Hematopoietic multipotent progenitor cell treated with erythropoietin and hydrocortisone succinate and interleukin-3 and kit ligand, for 15 days (in vitro differentiated cells): ENCODE measurements at places on chromosomes 7 and 10.

DNA sequence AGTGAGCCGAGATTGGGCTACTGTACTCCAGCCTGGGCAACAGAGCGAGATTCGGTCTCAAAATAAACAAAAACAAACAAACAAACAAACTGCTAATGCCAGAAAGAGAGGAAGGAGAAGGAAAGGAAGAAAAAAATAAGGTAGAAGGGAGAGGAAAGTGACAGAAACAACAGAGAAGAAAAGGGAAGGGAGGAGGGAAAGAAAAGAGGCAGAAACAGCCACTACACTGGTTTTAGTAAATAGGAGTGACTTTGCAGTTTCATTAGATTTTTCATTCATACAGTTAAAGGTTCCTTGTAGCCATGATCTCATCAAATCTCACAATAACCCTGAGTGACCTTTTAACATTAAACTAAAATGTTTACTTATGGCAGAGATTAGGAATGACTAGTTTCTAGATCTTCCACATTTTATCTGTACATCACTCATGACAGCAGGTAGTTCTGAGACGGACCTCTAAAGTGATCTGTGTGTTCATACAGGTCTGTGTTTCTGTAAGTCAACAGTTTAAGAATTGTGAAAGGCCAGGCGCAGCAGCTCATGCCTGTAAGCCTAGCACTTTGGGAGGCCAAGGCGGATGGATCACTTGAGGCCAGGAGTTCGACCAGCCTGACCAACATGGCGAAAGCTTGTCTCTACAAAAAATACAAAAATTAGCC lies 191.3 kb upstream of the KLF14 start:
- peak; percentile 25 for DNase-seq

DNA sequence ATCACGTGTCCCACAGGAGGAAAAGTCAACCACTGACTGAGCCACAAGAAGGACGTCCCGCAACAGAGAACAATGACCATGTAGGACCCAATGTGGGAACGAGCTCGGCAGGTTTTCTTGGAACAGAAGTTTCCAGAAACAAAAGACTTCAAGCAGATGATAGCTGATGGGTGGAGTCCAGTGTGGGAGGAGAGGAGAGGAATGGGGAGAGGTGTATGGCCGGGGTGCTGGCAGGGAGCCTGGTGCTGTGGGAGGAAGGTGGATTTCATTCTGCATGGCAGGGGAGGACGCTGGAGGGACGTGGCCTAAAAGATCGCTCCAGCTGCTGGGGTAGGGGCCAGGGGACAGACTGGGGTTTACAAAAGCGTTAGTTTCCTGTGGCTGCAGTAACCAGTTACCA lies 48.5 kb upstream of the LMTK2 start:
- no peak for DNase-seq

GRCh38 chr10:43671659-43672531 lies 23.2 kb upstream of the ZNF32 start:
- peak; percentile 62 for DNase-seq

DNA sequence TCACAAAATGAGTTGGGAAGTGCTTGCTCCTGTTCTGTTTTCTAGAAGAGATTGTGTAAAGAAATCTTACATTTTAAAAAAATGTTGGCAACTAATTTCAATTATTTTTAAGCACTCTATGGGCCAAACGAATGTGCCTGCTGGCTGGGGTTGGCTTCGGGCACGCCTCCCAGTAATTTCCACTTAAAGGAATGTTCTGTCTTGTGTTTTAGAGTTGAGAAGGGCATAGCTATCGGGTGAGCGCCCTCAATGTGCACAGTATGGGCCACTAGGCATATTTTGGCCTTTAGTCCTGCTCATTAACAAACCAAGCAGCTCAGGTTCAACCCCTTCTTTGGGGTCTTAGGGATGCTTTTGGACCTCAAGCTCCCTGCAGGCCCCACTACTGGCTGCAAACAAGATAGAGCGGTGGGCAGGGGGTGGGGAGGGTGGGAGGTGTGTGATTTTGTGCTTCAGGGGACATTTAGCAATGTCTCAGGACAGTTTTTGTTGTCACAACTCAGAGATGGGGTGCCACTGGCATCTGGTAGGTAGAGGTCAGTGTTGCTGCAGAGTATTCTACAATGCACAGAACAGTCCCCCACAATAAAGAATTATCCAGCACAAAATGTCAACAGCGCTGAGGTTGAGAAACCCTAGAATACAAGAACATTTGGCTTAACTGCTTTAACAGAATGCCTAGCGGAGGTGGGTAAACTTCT lies 40.7 kb downstream of the TACC2 start:
- DNase-seq = no peak

DNA sequence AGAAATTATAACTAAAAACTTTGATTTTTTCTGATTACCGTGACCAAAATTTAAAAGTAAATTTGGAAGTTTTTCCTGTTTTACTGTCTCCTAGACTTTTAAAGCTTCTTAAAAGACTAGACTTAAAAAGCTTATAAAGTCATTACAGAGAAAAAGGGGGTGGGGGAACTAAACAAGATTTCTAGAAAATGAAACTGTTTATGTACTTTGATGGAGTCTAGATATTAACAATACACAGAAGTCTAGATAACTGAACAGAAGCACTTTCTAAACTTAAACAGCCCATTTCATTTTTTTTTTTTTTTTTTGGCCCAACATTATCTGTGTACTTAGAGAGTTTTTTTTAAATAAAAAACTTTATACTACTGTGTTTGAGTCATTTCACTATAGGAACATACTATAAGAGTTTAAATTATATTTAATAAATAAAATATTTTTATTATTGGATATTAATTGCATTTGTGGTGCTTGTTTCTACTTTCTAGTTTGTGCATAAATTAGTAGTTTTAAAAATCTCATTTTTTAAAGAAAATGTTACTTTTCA lies 98.5 kb downstream of the PHTF2 start:
- DNase-seq = no peak

- DNase-seq = no peak
Measured at GRCh38 chr10:103578782-103579382, 85.4 kb downstream of the NEURL1 start.

- DNase-seq = no peak
Measured at GRCh38 chr10:33680036-33680435, 345.6 kb upstream of the NRP1 start.

- peak; percentile 32 for DNase-seq
Measured at GRCh38 chr7:158827411-158828132, 1.7 kb downstream of the ESYT2 start.

GRCh38 chr7:47475880-47476227 lies 106.1 kb downstream of the TNS3 start:
- DNase-seq = no peak

- no peak for DNase-seq
Measured at GRCh38 chr7:134992626-134993179, 6.4 kb downstream of the AGBL3 start.

- no peak for DNase-seq
Measured at GRCh38 chr7:142125256-142125955, 13.9 kb downstream of the MGAM2 start.

GRCh38 chr10:9399275-9399983 lies 1344.9 kb downstream of the GATA3 start:
- DNase-seq = no peak

DNA sequence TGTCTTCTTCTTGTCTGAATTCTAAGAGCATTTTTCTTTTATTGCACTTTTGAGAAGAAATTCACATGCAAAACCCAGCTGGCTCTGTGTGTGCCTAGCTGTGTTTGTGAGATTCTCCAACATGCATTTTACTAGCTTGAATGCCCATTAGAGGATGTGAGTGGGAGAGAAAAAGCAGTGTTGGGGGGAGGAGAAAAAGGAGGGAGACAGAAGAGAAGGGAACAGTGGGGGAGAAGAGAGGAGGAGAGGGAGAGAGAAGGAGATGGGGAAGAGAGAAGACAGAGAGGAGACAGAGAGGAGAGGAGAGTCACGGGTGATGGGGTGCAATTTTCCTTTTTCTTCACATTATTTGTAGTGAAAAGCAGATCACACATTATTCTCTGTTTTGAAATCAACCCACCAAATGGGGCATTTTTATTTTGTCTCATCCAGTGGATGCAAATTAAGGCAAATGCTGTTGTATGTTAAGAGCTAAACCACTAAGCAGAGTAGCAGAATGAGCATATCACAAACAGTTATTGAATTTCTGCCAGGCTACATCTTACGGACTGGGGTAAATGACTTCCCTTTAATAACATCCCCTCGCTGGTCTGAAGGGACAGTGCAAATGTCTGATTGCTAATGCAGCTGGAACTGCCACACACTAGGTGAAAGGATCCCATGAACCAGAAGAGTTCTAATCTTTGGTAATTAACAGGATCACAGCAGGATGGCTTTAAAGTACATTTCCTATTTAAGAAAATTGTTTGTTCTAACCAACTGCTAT lies 849 bp downstream of the LRRN3 start:
- no peak for DNase-seq
